ENCODE measurements at places on chromosomes 5 and 9.

DNA sequence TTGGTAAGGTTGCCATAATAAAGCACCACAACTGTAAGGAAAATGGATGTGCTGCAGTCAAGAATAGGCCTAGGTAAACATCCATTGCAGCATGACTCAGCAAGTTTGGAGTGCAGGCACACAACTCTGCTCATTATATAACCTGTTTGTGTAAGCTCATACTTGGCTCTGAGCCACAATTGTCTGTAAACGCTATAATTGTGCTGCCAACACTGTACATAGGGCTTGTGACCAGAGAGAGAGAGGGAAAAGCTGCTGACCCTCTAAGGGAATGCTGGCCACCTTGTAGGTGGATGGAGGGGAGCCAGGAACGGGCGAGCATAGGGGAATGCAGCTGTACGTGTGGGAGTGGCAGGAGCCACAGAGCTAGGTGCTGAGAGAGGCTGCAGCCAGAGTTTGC lies 2186.5 kb upstream of the ACO1 start:
- no peak for DNase-seq

- no peak for DNase-seq
Observed at GRCh38 chr5:84487963-84488362, 103.3 kb upstream of the EDIL3 start.

DNA sequence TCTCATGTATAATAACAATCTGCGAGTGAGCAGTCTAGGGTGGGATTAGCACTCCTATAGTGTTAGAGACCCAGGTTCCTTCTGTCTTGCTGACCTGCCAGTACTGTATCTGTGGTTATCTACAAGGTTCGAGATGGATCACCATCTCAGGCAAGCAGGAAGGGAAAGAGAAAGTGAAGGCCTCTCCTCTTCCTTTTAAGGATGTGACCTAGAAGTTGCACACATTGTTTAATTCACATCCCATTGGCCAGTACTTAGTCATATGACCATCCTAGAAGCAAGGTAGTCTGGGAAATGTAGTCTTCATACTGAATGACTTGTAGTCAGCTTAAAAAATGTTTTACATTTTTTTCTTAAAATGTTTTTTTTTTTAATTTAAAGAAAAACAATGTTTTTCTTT lies 168.6 kb downstream of the CARTPT start:
- DNase-seq, result no peak

DNA sequence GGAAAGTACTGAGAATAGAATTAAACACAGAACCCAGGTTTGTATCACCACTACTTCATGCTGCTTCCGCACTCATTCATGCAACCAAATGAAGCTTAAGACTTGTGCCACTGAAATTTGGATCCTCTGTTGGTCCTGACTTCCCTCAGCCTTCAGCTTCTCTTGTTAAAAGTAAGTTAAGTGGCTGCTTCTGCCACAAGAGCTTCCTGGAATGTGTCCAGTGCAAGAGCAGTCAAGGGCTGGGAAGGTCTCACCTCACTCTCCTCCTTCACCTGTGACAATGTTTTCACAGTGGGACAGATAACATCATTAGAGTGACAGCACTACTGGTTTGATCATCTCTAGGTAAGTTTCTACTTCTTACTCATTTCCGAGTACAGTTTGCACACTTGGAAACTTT lies 7.9 kb downstream of the SNCAIP start:
- no peak for DNase-seq

GRCh38 chr5:73718762-73719161 lies 92.8 kb downstream of the ARHGEF28 start:
- DNase-seq, result no peak

- no peak for DNase-seq
Observed at GRCh38 chr5:145811834-145812625, 23.1 kb downstream of the PRELID2 start.

- no peak for DNase-seq
Observed at GRCh38 chr5:45171563-45171962, 362.8 kb downstream of the MRPS30 start.

DNA sequence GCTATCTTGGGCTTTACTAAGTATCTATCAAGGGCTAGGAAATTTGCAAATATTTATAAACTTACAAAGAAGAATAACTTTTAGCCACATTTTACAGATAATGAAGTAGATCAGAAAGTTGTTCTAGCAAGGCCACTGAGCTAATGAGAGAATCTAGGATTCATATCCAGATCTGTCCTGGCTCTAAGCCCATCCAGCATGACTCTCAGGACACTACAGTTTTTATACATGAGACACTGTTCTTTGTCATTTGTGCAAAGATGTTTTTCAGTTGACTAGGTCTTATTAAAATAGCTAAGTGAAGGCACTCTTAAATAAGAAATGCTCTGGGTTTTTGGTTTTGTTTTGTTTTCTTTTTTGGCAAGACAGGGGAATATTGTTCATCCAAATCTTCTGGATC lies 273.1 kb downstream of the GABRB2 start:
- no peak for DNase-seq

- no peak for DNase-seq
Observed at GRCh38 chr5:35660451-35660850, 42.8 kb downstream of the SPEF2 start.

GRCh38 chr9:124296796-124297550 lies 39.2 kb downstream of the NEK6 start:
- no peak for DNase-seq

- DNase-seq, result no peak
Observed at GRCh38 chr9:18368206-18368605, 105.7 kb upstream of the ADAMTSL1 start.

- DNase-seq, result no peak
Observed at GRCh38 chr5:143372187-143372829, 31.2 kb downstream of the NR3C1 start.

DNA sequence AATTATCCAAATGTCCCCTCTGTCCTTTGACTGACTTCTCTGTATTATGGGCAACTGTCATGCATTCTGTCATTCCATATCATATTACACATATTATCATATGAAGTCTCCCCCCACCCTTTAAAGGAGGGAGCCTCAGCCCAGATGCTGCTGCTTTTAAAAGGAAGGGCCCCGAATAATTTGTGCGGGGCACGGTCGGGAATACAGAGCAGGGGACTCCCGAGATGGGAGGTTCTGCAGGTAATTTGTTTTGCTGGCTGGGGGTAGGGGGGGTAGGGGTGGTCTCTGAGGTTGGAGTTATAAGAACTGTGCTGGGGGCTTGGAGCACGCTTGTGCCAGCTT lies 10.1 kb upstream of the LHX2 start:
- DNase-seq, result no peak

DNA sequence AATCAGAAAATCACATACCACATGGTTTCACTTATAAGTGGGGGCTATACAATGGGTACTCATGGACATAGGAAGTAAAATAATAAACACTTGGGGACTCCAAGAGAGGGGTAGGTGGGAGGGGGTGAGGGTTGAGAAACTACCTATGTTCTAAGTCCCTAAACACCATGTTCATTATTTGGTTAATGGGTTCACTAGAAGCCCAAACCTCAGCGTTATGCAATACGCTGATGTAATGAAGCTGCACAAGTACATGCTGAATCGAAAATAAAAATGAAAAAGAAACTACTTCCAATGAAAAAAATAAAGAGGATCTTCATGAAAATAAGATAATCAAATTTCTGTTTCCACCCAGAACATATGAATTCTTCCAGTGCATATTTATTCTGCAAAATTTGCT lies 208.5 kb downstream of the TMEM161B start:
- no peak for DNase-seq

- no peak for DNase-seq
Observed at GRCh38 chr5:14269395-14269794, 126.3 kb downstream of the TRIO start.

GRCh38 chr9:3823842-3824475 lies 298.2 kb upstream of the RFX3 start:
- no peak for DNase-seq

GRCh38 chr5:83192947-83193346 lies 115.6 kb downstream of the XRCC4 start:
- DNase-seq, result no peak

DNA sequence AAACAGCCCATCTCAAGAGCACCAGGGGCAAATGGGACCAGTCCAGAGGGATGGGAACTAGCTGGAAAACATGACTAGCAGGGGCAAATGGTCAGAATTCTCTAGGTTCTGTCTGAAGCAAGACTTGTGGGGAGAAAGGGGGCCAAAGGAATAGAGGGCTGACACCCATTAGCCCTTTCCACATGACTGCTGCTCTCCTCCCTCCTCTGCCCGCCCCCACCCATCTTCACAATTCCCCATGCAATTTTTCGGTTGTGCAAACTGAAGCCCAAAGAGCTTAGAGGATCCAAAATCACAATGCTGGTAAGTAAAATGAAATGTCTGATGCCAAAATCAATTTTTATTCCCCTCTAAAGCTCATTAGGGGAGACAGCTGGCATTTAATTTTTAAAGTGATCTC lies 207.1 kb downstream of the DCP2 start:
- no peak for DNase-seq

DNA sequence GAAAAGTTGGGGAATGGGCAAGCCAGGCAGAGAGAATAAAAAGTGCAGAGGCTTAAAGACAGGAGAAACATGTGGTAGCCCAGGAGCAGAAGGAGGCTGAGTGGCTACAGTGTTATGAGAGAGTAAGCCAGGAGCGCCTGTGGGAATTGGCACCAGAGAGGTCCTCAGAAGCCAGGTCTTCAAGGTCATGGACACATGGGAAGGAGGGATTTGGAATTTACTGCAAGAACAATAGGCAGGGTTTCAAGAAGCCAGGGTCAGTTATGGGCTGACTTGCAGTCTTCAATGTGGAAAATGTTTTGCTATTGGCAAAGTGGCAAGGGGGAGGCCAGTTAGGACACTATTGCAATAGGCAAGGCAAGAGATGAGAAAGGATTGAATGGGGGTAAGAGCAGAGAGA lies 29.3 kb downstream of the ERAP1 start:
- DNase-seq, result no peak

- no peak for DNase-seq
Observed at GRCh38 chr5:172466062-172466461, 11.7 kb upstream of the SH3PXD2B start.

GRCh38 chr5:23468658-23469057 lies 38.8 kb upstream of the PRDM9 start:
- no peak for DNase-seq

GRCh38 chr9:69619233-69619632 lies 52.9 kb downstream of the APBA1 start:
- no peak for DNase-seq

DNA sequence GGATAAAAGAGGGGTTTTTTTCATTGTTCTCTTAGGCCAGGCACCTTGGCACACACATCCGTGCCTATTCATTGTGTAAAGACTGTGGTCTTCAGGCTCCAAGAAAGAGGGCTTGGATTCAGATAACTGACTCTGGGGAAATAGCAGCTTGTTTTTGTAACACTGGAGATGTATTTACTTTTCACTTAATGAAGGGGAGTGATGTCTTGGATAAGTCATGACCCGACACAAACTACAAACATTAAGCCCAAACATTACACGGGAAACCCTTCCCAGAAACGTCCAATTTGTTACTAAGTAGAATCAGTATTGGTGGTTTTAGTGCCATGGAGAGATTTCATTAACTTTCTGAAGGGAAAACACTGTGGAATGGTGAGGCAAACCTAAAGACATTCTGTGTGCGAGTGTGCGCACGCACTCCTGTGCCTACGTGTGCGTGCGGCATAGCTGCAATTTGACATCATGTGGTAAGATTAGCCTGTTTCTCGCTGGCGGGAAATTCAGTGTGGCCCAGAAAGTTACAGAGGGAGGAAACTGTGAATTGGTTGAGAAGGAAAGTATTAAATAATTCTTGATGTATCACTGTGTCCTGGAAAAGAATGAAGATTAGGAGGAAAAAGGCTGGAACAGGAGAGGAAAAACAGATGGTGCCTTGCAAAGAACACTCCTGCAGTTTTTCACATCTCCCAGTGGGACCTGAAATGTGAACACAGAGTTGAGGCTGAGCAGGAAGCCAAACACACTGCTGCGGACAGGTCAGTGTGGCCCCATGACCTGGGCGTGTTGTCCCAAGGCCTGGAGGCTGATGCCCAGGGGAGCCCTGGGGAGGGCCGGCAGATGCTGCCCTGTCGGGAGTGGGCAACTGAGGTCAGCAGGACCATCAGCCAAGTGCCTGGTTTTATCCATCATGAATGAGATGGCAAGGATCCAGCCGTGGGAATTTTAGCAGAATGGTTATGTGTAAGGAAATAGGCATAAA lies 108.5 kb downstream of the GAS1 start:
- DNase-seq, result no peak

- no peak for DNase-seq
Observed at GRCh38 chr5:89010512-89010911, 127.5 kb upstream of the MEF2C start.
